Hematopoietic multipotent progenitor cell treated with erythropoietin and hydrocortisone succinate and interleukin-3 and kit ligand, for 6 days (in vitro differentiated cells): ENCODE measurements at places on chromosomes 3 and 15.

- peak; percentile 89 for DNase-seq
Observed at GRCh38 chr15:66851311-66852063, 149.5 kb downstream of the SMAD6 start.

GRCh38 chr15:59656897-59657634 lies at the start of gene GTF2A2:
Gene GTF2A2 (minus strand): TSS chr15:59657515. CDS start chr15:59652277, 5,238 bp downstream.
- peak; percentile 98 for DNase-seq

- no peak for DNase-seq
Observed at GRCh38 chr3:62414786-62415185, 41.4 kb upstream of the FEZF2 start.

GRCh38 chr3:45547764-45548680 lies 46.5 kb upstream of the LIMD1 start:
- no peak for DNase-seq

DNA sequence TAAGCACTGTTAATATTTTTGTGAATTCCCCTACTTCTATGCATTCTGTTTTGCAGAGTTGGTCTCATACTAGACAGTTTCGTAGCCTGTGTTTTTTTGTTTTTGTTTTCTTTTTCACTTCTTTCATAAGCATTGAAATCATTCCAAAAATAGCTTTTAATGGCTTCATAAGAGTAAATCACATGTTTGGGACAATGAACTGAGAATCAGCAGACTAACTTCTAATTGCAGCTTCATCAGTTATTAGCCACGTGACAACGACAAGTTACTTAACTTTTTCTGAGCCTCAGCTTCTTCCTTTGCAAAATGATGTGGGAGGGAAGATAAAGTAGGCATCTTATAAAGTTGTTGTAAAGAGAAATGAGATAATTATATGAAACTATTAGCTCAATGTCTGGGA lies 124.8 kb downstream of the LIPC start:
- DNase-seq = no peak
